ENCODE measurements at places on chromosomes 7 and 10.

DNA sequence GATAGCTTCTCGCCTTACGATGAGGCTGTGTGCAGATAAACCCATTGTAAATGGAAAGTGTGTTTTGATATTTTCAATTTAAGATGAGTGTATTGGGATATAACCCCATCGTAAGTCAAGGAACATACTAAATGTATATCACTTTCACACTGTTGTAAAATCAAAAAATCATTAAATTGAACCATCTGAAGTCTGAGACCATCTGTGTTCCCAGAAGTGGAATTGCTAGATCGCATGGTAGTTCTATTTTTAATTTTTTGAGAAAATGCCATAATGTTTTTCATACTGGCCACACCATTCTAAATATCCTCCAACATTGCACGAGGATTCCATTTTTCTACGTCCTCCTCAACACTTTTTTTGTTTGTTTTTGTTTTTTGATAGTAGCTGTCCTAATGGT, 209.1 kb upstream of the MTPN start:
- no peak for DNase-seq

GRCh38 chr7:50508471-50508943, 56.7 kb downstream of the DDC start:
- no peak for DNase-seq

GRCh38 chr10:29719281-29719675, 84.5 kb upstream of the SVIL start:
- DNase-seq: no peak

DNA sequence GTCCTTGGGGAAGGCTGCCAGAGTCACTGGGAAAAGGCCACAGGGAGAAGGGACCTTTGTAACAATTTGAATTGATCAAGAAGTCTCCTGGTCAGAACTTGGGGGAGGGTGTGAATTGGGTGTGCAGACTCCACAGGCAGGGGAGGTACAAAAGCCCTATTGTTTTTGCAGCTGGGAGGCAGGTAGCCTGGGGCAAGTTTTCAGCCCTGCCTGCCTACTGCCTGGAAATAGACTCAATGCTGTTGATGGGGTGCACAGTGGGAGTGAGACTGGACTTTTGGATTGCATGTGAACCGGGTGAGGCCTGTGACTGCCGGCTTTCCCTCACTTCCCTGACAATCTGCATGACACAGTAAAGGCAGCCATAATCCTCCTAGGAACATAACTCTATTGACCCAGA, 947.0 kb downstream of the REEP3 start:
- DNase-seq: no peak

- no peak for DNase-seq
Measured at GRCh38 chr7:18861514-18862118, 255.8 kb downstream of the TWIST1 start.

DNA sequence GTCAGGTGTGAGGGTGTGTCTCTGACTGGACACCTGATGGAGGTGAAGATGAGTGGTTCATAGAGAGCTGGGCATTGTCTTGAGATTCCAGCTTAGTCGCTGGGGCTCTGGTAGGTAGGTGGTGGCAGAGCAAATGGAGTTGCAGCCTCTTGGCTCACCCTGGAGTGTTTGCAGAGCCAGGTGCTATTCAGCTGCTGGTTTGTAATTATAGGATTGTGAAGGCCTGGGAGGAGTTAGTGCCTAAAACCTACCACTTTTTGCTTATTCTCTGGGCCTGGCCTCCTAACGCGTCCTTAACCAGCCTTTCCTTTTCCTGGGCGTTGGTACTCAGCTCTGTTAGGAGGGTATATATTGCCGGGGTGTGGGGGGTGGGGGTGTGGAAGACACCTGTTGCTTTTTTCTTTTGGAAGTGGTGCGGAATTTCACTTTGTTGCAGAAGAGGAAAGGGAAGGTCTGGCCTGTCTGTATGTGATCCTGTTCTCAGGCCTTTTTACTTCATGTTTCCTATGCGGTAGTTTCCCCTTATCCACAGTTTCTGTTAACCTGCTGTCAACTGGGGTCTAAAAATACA, 3.2 kb downstream of the PPRC1 start:
- no peak for DNase-seq

DNA sequence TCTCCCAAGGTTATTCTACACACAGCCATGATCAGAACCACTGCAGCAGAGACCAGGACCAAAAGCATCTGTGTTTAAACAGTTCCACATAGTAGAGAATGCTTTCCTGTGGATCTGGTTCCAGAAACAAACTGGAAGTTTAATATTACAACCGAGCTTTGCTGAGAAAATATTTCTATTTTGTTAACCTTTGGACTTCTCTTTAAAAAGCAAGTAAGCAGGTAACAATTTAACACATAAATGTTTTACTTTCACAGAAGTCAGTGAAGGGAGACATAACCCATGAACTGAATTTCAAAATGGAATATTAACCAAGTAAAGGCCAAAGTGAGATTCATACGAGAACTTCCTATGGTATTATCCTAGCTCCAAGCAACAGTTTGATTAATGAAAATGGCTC, 98.6 kb upstream of the PHYHIPL start:
- no peak for DNase-seq

DNA sequence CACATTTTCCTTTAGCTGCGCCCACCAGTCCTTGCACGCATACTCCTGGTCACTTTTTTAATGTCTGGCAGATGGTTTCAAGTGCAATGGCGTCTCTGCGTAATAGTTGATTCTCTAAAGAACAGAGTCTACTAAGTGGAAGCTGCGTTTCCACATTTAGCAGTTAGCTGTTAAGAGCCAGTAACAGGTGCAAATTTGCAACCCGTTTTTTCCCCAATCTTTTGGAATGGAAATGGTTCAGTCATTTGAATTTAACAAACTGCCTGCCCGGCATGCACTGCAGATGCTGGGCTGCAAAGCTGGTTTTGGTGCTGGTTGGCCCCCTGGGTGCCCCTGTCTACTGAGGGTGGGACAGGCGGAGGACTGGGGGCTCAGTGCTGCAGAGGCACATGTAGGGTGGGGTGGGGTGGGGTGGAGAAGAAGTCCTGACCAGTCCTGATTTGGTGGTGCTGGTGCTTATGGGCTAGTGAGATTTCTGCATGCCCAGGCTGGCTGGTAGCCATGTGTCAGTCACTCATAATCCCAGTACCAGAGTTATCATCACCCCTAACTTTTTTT, 43.9 kb downstream of the CUX1 start:
- no peak for DNase-seq

GRCh38 chr10:85983051-85983450, 383.5 kb downstream of the GRID1 start:
- DNase-seq: no peak

- DNase-seq: no peak
Measured at GRCh38 chr10:18162021-18162627, 21.9 kb downstream of the CACNB2 start.

DNA sequence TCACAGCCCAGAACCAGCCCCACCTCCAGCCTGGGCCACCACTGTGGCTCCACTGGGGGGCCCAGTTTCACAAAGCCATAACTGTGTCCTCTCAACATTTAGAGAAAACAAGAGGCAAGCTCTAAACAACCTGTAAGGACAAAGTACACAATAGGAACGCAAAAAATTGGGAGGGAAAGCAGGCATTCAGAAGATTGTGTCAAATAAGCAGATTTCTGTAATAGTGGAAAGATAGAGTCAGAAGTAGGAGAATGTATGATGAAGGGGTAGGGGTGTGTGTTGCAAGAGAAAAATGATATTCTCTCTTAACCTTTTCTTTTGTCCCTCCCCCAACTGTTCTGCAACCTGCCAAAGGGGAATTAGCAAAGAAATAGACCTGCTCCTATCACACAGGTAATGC, 449.9 kb upstream of the NPVF start:
- DNase-seq: no peak

DNA sequence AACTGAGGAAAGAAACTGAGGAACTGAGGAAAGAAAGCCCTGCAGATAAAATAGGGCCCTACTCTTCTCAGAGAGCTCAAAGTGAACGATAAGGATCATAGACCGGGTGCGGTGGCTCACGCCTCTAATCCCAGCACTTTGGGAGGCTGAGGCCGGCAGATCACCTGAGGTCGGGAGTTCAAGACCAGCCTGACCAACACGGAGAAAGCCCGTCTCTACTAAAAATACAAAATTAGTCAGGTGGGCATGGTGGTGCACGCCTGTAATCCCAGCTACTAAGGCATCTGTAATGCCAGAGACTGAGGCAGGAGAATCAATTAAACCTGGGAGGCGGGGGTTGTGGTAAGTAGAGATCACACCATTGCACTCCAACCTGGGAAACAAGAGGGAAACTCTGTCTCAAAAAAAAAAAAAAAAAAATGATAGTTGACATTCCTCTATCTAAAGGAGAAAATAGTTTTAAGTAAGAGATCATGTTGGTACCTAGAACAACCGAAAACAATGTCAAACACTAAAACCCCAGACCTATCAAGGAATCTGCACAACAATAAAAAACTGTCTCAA, 2.5 kb downstream of the MKRN1 start:
- DNase-seq: no peak

- no peak for DNase-seq
Measured at GRCh38 chr10:128013626-128014025, 106.7 kb downstream of the PTPRE start.

DNA sequence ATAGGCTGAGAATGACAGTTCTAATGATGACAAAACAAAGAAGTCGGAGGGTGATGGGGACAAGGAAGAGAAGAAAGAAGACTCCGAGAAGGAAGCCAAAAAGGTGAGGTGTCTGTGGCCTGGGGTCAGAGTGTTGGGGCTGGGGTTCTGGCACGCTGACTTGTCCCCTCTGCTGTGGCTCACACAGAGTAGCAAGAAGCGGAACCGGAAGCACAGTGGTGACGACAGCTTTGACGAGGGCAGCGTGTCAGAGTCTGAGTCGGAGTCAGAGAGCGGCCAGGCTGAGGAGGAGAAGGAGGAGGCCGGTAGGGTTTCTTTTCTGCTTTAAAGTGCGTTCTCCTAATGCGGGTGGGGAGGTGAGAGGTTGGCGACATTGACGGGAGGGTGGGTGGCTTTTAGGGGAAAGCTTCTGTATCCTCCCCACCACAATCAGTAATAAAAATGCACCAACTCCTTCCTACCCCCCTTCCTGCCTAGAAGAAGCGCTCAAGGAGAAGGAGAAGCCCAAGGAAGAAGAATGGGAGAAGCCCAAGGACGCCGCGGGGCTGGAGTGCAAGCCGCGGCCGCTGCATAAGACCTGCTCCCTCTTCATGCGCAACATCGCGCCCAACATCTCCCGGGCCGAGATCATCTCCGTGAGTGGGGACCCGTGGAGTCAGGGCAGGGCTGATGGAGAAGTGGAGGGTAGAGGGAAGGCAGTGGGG, 4.6 kb downstream of the UFSP1 start:
- DNase-seq: peak; percentile 78

DNA sequence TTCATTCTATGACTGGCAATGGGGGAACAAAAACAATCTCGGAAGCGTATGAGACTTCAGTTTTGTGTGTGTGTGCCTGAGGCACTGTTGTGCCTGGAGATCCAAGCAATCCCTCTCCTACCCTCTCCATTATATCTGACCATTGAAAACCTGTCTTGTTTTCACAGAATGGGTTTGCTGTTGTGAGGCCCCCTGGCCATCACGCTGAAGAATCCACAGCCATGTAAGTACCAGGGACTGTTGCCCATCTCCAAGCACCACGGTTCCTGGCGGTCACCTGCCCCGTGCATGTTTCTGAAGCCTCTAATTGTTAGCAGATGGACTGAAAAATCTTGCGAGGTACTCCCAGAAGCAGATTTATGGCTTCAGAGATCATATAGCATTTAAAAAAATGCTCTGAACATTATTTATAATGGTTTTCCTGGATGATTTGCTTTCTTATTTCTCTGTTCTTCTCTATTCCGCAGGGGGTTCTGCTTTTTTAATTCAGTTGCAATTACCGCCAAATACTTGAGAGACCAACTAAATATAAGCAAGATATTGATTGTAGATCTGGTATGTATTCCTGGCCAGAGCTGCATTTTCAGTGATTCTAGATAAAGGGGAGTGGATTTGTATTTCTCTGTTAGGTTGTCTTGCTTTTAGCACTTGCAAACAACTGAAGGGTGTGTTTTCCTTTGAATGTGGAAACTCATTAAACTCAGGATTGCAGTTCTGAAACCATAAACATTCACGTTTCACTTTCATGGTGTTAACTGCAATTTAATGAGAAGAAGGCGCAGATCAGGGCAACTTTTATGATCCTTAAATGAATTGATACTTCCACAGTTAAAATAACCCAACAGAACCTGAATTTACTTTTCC, 288.2 kb downstream of the TWIST1 start:
- no peak for DNase-seq
